ENCODE measurements at places on chromosomes 16 and 17.
A peak's percentile ranks its signal among the peaks of the same experiment; 100 is the strongest.

GRCh38 chr16:30972872-30973271, 12.1 kb upstream of the HSD3B7 start:
- DNase-seq = no peak

DNA sequence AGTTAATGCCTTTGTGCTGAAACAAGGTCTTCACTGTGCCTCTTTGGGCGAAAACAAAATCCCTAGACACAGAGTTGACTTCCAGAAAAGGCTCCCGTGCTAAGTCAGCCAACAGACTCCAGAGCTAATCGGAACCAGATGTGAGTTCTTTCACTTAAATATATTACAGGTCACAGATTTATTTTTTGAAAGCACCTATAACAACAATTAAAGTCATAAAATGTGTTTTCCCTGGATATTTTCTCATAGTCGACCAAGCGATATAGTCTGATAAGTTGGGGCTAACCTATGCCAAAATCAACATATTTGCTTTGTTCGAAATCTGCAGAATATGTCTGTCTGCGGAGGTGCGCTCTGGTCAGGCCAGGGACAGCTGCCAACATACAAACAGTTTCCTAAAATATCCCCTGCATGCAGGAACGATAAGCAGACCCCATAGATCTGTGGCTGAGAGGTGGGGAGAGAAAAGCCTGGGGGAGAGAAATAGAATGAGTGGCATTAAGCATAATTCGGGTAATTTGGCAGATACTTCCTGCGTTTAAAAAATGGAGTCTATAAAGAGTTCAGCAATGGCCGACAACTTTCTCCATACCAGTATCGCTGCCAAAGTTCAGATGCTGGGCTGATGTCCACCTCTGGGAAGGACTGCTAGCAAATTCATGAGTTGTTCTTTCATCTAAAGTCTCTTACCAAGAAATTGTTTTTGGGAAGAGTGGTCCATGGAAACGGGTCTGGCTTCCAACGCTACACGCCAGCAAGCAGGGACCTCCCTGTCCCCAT, 50.8 kb upstream of the MYH10 start:
- DNase-seq = no peak

DNA sequence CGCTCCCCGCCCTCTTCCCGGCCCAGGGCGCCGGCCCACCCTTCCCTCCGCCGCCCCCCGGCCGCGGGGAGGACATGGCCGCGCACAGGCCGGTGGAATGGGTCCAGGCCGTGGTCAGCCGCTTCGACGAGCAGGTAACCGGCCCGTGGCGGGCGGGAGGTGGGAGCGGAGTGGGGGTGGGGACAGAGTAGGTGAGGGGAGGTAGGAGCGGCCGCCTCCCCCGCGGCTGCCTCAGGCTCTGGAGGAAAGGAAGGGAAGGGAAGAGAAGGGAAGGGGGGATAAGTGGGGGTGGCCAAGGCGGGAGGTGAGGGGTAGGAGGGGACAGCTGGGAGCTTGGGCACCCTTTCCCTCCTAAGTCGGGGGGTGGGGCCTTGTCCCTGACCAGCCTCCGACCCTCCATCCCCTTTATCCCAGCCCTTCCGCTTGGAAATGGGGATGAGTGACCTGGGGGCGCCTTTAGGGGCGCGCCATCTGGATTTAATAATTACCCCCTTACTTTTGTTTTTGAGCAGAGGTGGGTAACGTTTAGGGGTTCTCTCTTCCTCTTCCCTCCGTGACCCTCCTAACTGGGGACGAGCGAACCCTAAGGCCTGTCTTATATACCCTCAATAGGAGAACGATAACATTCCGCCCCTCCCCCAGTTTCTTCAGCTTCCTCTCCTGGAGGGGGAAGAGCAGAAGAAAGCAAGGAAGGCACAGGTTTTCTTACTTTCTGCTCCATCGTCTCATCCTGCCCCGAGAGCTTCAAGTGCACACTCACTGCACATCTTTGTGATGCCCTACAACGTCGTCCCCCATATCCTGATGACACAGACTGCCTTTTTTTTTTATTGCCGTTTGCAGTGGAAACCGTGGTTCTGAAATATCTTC, 694 bp downstream of the NF1 start:
- peak; percentile 69 for DNase-seq

GRCh38 chr16:83338138-83338537, 469.6 kb upstream of the HSBP1 start:
- no peak for DNase-seq

DNA sequence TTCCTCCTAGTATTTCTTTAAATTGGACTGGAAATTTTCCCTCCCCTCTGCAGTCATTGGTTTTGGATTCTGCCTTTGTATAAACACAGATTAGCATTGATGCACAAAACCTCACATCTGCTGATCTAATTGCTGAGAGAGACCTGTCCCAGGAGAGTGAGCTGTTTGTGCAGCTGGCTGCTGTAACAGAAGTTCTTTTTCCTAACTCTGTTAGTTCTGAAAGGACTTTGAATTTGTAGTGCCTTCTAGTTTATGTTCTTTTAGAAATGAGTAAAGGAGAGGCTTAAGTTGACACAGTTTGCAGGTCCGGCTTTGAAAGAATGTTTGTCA, 45.2 kb upstream of the KPNB1 start:
- DNase-seq = no peak
